ENCODE measurements at places on chromosomes 6 and 20.

DNA sequence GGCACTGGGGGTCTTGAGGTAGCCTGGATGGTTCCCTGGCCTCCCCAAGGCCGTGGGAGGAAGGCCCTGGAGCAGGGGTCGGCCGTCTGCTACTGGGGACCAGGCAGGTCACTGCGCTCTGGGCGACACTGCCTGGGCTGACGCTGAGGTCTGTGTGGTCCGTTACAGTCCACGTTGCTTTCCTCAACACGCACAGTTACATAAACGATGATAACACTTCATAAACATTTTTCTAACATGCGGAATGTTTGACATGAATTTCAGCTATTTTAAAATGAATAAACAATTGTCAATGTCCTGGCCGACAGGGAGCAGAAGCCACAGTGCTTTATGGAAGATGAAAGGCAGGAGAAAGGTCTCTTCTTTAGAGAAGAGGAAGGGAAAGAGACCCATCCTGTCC, 10.2 kb upstream of the RBBP8NL start:
- DNase-seq = no peak

DNA sequence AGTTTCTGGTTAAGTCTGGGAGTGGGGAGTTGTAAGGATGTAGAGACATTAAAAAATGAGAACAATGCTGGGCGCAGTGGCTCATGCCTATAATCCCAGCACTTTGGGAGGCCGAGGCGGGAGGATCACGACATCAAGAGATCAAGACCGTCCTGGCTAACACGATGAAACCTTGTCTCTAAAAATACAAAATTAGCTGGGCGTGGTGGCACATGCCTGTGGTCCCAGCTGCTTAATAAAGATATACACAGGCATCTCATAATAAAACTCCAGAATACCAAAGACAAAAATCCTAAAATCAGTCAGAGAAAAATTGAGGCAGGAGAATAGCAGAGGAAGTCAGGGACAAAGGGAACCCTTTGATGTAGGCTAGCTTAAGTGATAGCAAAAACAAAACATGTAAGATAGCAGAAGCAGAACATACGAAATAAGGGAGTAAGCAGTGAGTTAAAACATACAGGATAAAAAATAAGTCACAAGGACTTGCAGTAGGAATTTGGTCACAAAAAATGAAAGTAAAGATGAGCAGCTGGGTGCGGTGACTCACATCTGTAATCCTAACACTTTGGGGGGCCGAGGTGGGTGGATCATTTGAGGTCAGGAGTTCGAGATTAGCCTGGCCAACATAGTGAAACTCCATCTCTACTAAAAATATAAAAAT, 23.6 kb downstream of the DDX43 start:
- DNase-seq = no peak

GRCh38 chr6:20366082-20366830, 35.4 kb upstream of the E2F3 start:
- no peak for DNase-seq

- DNase-seq = no peak
These were observed 89.6 kb upstream of the HS3ST5 start for GRCh38 chr6:114432400-114432799.

- no peak for DNase-seq
These were observed 4.1 kb upstream of the CALHM5 start for GRCh38 chr6:116507324-116507723.

- DNase-seq = no peak
These were observed 44.8 kb downstream of the SMOC2 start for GRCh38 chr6:168485818-168486217.

- DNase-seq = no peak
These were observed 73.9 kb downstream of the WDR27 start for GRCh38 chr6:169627736-169628607.

GRCh38 chr6:112690497-112691202, 343.5 kb downstream of the RFPL4B start:
- DNase-seq = peak; percentile 49

GRCh38 chr6:122649701-122650100, 39.5 kb downstream of the PKIB start:
- DNase-seq = no peak

DNA sequence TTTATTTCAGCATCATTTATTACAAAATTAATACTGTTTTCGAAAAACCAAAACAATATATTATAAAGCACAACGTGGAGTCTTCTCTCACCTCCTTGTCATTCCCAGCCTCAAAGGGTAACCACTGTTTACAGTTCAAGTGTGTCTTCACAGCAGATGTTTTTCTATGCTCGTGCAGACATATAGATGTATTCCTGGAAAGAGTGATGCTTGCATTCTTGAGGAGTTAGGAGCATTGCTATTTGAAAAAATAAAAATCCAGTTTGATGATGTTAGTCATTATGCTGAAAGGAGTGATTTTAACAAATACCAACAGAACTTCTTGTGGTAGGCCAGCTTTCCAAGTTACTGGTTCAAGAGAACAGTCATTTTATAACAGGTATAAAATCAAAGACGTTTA, 234.9 kb downstream of the BCKDHB start:
- DNase-seq = no peak

- DNase-seq = peak; percentile 89
These were observed 39.8 kb downstream of the GNAS start for GRCh38 chr20:58892141-58892931.

- DNase-seq = no peak
These were observed 130.5 kb upstream of the MAN1A1 start for GRCh38 chr6:119479860-119480655.

- no peak for DNase-seq
These were observed 469.0 kb upstream of the RNF217 start for GRCh38 chr6:124493259-124493658.

DNA sequence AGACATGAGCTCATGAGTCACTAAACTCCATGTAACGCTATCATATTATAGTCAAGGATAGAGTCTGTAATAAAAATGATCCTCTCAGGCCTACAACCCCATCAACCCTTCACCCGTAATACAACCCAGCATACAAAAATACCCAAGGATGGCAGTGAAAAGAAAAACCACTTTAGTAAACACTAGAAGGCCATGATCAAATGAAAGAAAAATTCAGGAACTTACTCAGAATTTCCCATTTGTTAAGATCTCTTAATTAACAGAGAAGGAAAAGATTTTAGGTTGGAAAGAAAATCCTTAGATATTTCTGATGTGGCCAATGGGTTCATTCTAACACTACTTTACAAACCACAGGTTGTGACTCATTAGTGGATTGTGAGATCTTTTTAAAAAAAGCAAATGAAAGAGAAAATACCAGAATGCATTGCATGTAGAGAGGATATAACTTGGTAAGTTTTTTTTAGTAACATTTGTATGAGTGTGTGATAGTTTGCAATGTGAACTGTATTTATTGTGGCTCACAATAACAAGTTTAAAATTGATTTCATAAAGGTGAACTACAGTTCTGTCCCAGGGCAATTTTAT, 8.0 kb upstream of the UBE2J1 start:
- DNase-seq = no peak

GRCh38 chr20:63572788-63573646, 1.0 kb downstream of the HELZ2 start:
- DNase-seq = peak; percentile 67

- no peak for DNase-seq
These were observed 115.9 kb downstream of the KLHL32 start for GRCh38 chr6:97040355-97040860.

DNA sequence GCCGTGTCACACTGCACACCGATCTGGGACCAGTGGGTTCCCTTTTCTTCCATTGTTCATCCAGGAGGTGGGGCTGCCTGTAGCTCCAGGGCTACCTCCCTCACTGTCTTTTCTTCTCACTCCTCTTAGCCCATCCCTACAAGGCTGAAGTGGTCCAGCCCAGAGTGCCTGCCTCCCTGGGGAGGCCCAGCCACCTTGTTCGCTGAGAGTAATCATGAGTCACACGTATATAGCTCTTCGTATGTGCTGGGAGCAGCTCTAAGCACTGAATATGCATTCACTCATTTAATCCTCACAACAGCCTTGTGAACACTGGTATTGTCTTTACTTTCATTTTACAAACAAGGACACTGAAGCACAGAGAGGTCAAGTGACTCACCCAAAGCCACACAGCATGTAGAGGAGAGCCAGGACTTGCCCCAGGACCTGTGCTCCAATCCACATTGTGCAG, 14.7 kb upstream of the CCDC167 start:
- DNase-seq = no peak

DNA sequence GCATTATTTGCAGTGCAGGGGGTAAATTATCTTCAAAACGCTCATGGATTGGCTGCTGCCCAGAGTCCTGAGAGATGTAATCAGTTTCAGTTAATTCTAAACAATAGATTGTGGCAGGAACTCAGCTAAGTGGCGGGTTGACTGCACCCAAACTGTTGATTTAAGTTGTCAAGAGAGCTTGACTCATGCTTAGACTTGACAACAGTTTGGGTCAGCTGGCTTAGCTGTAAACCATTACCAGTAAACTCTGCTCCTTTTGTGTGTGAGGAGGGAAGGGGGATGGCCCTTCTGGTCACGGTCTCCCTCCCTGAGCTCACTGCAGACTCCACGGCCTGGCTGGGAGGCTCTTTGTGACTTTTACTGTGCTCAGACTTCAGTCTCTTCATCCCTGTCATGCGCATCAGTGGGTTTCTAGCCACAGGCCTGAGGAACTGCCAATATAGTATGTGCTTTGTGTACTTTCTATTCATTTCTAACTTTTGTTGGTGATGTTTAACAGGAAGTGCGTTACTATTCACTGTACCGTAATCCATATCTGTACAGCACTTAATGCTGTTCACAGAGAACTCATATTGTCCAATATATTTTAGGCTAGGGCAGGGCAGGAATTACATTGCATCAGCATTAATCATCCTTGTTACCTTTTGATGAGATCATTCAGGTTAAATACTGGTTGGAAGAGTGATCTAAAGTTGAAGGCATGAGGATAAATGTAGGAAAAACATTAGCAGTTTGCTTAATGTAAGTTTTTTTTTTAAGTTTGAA, 488.3 kb downstream of the CDKAL1 start:
- DNase-seq = no peak

- peak; percentile 80 for DNase-seq
These were observed 584 bp downstream of the PTK7 start for GRCh38 chr6:43076464-43077332.
